ENCODE measurements at places on chromosomes 4 and X. TPM values are rescaled to one million over a fixed set of nuclear protein-coding genes. Genes with fewer than 3 reads are reported as not detected.

Gene NCAPG
- 0.24 TPM for polyA plus RNA-seq

Gene KDR
- polyA plus RNA-seq: not detected

Gene TBC1D8B
- 0.26 TPM for polyA plus RNA-seq

GRCh38 chrX:151476604-151477303, 79.7 kb downstream of the VMA21 start:
- DNase-seq: no peak

DNA sequence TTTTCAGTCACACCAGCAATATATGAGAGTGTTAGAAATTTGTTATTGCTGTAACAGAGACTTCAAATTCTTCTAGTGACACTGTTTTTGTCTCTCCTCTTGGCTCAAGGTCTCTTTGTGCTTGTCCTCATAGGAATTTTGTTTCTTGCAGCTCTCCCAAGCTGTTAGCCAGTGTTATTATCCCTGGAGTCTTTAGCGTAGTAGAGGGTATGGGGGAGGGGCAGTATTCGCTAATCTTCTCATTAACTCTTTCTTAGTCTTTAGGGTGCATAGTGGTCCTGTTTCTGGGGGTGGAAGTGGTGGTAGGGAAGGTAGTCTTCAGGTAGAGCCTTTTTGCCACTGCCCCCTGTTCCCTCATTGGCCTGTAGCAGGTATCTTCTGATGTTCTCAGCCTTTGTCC, 79.4 kb downstream of the JADE3 start:
- no peak for DNase-seq

- DNase-seq: no peak
Observed at GRCh38 chr4:121873604-121874003, 3.3 kb upstream of the BBS7 start.

DNA sequence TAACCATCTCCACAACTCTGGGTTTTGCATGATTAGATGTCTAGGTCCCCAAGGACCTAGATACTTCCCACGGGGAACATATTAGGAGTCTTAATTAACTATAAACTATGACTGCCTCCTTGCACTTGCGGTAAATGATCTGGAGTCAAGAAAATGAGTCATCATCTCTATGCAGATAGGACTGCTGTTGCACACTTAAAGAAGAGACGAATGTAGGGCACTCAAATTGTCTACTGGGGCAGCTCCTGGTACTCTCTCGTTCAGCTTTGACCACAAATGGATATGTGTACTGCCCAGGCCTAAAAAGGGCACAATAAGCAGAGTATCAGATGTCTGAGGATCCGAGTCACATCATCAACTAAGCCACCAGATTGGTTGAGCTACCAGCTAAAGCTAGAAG, 1783.4 kb upstream of the AGA start:
- DNase-seq: no peak

DNA sequence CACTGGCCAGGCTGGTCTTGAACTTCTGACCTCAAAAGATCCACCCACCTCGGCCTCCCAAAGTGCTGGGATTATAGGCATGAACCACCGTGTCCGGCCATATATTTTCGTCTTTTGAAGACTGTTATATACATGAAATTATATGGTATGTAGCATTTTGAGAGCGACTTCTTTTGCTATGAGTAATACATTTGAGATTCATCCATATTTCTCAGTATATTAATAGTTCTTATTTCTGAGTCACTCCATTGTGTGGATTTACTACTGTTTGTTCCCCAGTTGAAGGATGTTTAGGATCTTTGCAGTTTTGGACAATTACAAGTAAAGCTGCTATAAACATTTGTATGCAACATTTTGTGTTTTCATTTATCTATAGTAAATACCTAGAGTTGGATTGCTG, 34.9 kb downstream of the GNL3L start:
- no peak for DNase-seq

- DNase-seq: no peak
Observed at GRCh38 chr4:106414366-106414765, 45.8 kb upstream of the GIMD1 start.

- no peak for DNase-seq
Observed at GRCh38 chr4:155047755-155048154, 160.7 kb upstream of the NPY2R start.

GRCh38 chrX:39895218-39896110, 202.3 kb downstream of the BCOR start:
- DNase-seq: no peak

DNA sequence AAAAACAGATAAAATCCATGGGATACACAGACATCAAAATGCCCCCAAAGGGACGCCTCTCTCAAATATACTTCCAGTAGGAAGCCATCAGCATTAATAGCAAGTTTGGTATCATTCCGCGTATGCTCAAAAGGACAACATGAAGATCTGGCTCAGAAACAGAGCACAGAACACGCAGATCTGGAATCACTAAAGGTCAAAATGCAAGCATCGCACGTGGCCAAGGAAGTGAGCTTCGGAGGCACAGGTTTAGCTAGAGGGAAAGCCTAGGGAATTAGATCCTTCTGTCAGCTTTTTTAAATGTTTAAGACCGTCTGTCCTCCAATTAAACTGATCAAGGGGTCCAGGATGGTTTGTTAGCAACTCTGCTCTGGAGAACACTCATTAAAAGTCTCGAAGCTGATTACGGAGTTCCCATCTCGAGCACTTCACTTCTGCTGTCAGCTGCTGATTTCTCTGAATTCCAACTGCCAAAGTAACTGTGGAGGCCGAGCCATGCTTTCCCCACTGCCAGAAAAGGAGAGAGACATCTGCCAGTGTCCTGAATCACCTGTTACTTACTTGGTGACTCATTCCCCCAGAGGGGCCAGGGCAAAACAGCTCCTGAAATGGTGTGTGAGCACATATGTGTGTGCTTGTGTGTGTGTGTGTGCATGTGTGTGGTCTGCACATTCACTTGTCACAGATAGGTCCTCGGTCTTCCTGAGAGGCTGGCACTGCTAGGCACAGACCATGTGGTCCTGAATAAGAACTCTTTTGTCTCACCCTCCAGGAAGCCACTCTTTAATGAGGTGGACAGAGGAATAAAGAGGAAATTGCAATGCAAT, 177.7 kb upstream of the PPARGC1A start:
- DNase-seq: no peak

- DNase-seq: no peak
Observed at GRCh38 chr4:3244747-3245146, 4.2 kb upstream of the MSANTD1 start.

GRCh38 chr4:17092736-17093437, 194.4 kb upstream of the LDB2 start:
- no peak for DNase-seq

DNA sequence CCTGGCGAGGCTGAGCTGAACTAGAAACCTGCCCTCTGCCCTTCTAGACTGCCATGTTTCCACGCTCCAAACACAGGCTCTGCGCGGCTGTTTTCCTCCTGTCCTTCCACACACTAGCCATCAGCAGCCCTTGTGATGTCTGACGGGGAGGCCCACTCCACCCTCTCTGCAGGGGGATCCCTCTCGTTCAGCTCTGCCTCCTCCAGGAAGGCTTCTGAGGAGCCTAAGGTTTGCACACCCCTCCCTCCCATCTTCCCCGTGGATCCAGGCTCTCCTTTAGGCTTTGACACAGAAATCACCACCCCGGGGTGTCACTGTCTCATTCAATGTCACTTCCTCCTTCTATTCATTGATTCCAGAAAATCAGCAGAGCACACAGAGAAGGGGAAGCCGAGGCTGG, 38.6 kb upstream of the CRMP1 start:
- DNase-seq: no peak

DNA sequence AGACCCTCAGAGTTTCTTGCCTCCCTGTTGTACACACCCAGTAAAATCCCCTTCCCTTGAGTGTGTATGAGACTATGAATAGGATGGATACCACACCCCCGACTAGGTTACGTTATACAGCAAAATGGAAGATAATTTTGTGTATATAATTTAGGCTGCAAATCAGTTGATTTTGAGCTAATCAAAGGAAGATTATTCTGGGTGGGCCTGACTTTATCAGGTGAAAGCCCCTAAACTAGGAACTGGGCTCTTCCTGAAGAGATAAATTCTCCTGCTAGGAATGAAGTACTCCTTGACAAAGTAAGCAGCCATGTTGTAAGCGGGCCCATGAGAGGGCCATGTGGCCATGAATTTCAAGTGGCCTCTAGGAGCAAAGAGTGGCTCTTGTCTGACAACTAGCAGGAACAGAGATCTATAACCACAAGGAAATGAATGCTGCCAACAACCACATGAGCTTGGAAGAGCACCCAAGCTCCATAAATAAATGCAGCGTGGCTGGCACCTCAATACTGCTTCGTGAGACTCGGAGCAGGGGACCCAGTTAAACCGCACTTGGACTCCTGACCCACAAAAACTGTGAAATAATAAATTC, 646.4 kb downstream of the IL1RAPL1 start:
- DNase-seq: no peak

GRCh38 chr4:154622598-154622997, 10.1 kb upstream of the FGG start:
- peak; percentile 28 for DNase-seq
